ENCODE measurements at places on chromosomes 7 and 10.

GRCh38 chr10:121084016-121084674 is 233.0 kb downstream of the WDR11 start:
- no peak for DNase-seq

DNA sequence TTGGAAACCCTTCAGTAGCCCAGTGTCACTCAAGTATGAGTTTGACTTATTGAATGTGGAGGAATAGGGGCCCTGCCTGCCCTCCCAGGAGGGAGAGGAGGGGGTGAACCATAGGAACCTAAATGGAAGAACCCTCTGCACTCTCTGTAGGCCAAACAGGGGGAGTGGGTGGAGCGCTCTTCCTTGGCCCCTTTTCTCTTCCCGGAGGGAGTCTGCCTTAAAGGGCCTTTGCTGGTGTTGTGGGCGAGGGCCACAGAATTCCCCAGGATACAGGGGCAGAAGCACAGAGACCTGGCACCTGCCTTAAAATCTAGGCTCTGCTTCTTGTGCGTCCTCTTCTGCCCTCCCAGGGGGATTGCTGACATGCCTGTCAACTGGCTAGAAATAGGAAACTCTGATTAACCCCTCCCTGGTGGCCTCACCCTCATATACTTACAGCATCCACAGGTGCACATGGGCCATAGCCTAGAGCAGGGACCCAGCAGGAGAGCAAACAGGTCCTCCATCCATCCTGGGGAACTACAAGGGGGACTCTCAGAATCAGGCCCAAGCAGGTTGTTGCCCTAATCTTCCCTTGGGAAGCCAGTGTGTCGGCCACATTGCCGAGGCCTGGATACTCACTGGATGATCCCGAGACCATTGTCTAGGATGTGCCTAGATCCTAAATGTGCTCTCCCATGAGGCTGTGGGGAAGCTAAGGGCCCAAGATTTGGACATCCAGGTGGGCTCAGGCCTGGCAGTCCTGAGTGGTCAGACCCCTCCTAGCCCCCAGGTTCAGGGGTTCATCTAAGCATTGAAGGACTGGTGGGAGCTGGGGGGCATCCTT is 3.4 kb downstream of the TRIM8 start:
- no peak for DNase-seq

GRCh38 chr10:3494131-3494837 is 290.7 kb downstream of the KLF6 start:
- DNase-seq, result no peak

DNA sequence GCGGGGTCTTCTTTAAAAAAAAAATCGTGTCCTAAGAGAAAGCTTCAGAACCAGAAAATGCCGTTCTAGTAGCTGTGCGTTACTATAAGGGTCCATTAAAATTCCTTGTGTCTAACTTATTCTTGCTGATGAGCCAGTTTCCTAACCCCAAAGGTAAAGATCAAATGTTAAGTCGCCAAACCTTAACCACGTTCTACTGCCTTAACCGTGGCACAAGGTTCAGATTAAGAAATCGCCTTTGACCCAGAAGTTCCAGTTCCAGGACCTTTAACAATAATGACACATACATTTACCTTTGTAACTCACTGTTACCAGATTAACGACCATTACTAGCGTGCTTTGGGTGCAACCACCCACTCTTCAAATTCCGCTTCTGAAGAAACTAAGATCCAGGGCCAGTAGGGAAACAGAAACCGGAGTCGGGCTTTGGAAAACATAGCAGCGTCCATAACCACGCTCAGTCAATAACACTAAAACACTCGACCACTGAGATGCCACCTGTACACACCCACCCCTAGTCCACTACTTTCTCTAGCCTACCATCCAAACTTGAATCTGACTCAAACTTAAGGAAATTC is 620 bp downstream of the BET1 start:
- no peak for DNase-seq

- no peak for DNase-seq
These were observed 869 bp upstream of the TBX20 start for GRCh38 chr7:35254496-35255442.

- no peak for DNase-seq
These were observed 35.5 kb downstream of the ARL4A start for GRCh38 chr7:12722636-12723605.

GRCh38 chr10:33125111-33125510 is 167.1 kb upstream of the ITGB1 start:
- DNase-seq, result no peak

- no peak for DNase-seq
These were observed 714.8 kb upstream of the GALNT17 start for GRCh38 chr7:70416986-70417655.

DNA sequence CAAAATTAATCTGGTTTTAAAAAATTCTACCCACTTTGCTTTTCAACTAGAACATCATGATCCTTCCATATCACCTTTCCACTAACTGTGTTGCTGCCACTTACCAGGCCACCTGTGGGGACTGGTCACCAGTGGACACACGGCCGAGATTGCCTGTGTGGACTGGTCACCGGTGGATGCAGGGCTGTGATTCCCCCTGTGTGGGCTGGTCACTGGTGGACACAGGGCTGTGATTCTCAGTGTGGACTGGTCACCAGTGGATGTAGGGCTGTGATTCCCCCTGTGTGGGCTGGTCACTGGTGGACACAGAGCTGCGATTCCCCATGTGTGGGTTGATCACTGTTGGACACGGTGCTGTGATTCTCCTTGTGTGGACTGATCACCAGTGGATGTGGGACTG is 27.0 kb downstream of the UPP1 start:
- no peak for DNase-seq

- DNase-seq, result no peak
These were observed 16.1 kb upstream of the PRXL2A start for GRCh38 chr10:80392250-80392649.

- DNase-seq, result no peak
These were observed 96.3 kb downstream of the CDK14 start for GRCh38 chr7:90692396-90692795.

DNA sequence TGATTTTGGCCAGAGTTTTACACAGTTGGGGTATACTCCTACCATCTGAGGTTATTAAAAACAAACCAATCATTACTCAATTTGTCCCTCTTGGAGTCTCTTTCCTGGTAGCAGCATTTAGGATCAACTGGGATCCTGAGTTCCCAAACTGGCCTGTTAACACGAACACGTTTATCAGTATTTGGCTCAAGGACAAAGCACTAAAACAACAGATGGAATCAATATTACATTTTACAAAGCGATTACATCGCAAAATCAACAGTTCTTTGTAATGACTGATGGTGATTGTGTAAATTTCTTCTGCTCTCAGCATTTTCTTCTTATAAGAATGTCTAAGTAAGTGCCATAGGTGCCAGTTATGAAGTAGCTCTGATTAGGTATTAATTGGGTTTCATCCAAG is 582.9 kb upstream of the ANKRD30A start:
- no peak for DNase-seq

GRCh38 chr10:35600193-35600592 is 4.9 kb upstream of the GJD4 start:
- DNase-seq, result no peak

DNA sequence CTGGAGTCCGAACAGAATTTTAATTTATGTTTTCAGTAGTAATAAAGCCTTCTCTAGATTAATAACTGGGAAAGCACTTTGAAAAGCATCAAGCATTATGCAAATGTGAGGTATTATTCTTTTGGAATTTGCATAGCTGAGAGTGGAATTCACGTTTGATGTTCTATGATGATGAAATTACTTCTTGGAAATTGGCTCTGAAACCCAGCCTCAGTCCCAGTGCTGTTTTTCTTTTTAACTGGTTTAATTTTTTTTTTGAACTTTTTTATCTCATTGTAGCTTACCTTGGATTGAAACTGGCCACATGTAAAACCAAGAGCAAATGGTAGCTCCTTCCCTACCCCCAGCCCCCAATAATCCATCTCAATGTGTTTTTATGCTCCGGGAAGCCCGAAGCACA is 1.2 kb downstream of the TBXAS1 start:
- no peak for DNase-seq

GRCh38 chr7:140605337-140605736 is 35.3 kb downstream of the DENND2A start:
- no peak for DNase-seq

GRCh38 chr7:40306025-40306424 is 171.2 kb downstream of the SUGCT start:
- no peak for DNase-seq
